ENCODE measurements at places on chromosomes 6 and 20. TPM values are rescaled to one million over a fixed set of nuclear protein-coding genes. Genes with fewer than 3 reads are reported as not detected.

DNA sequence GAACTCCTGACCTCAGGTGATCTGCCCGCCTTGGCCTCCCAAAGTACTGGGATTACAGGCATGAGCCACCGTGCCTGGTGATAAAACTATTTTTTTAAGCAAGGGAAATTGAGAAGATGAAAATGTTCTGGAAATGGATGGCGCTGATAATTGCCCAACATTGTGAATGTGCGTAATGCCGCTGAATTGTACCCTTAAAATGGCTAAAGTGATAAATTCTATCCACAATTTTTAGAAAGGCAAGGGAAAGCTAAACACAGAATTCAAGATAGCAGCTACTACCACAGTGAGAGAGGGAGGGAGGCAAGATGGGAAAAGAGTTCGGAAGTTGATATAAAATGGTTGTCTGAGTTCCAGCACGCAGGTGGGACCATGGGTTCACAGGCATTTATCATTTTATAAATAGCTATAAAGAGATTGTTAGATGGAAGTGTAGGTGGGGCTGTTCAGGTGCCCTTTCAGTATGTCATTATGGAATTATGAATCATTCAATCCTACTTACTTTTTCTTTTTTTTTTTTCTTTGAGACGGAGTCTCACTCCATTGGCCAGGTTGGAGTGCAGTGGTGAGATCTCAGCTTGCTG, 8.3 kb downstream of the RIPOR3 start:
- DNase-seq = no peak

- DNase-seq = no peak
These were observed 31.8 kb downstream of the SNX14 start for GRCh38 chr6:85561750-85562357.

DNA sequence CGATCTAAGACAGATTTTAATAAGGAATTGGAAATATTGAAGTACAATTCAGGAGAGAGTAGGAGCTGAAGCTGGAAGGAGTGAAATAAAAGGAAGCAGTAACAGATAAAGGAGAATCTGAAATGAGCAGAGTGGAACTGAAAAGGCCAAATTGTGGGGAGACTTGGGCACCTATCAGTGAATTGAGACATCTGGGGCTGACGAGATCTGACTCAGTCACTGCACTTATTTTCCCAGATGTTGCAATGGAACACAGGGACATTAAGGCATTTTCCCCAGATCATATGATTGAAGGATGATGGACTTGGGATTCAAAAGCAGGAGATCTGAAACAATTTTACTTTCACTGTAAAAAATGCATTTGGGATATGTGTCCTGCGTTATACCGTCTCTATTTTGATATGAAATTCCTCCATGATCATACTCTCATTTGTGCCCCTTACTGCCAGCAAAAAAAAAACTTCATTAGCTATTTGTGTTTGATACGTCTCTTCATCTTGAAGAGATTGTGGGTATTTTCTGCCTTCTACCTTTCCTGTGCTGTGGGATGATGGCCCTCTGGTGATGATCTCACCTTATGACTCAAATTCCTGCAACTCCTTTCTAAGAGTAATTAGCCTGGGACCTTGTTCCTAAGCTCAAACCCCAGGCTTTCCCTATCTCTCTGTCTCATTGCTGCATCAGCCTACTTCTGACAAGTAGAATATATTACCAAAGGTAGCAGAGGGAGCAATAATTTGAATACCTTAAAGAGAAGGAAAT, 278.5 kb upstream of the MAN1A1 start:
- DNase-seq = no peak

- no peak for DNase-seq
These were observed 9.1 kb upstream of the SLC17A2 start for GRCh38 chr6:25939593-25939992.

Gene TGM3
- total RNA-seq = 0.84 TPM

DNA sequence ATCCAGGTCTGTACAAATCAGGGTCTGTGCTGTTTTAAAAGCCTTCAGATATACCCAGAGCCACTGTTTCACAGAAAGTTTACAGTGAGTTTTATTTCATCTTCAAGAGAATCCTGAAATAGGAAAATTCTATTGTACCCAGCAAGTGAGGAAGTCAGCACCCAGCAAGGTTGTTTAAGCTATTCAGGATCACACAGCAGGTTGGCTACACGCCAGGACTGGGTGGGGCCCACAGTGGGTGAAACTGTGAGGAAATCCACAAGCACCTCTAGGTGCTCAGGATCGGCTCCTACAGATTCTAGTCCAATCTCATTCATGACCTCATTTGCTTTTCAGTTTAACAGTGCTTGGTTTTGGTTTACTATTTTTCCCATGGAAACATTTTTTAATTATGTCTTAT, 128.9 kb downstream of the SYNDIG1 start:
- DNase-seq = no peak

- no peak for DNase-seq
These were observed 17.9 kb downstream of the ABHD12 start for GRCh38 chr20:25372584-25373336.
